Fibroblast of skin of scalp (primary cell): ENCODE measurements at places on chromosomes 1 and 21.

DNA sequence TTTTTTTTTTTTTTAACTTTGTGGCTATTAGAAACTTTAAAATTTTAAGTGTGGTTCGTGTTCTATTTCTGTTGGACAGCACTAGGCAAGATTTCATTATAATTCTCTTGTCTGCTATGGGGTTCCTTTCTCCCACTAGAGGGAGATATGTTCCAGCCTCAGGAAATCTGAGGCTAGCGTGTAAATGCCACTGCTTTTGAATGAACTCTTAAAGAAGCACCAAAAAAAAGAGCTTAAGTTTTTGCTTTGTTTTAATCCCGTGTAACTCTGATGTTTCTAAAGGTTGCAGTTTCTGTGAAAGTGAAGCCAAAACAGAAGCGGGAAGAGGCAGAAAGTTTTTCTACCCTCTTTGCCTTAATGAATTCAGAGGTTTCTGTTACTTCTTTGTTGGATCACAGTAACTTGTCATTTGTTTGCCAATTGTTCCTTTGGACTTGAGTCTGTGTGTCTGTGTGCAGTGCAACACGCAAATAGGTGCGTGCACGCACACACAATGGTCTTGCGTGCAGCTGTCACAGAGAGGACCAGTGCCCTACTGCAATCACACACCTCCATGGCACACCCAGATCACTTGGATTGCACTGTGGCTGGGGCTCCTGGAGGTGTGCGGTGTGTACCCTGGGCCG lies 32.3 kb downstream of the HHAT start:
- DNase-seq: peak; percentile 65

GRCh38 chr1:43312663-43313515 lies 12.1 kb downstream of the TIE1 start:
- no peak for DNase-seq

- DNase-seq: no peak
Observed at GRCh38 chr1:3630914-3631313, 6.1 kb downstream of the TPRG1L start.

DNA sequence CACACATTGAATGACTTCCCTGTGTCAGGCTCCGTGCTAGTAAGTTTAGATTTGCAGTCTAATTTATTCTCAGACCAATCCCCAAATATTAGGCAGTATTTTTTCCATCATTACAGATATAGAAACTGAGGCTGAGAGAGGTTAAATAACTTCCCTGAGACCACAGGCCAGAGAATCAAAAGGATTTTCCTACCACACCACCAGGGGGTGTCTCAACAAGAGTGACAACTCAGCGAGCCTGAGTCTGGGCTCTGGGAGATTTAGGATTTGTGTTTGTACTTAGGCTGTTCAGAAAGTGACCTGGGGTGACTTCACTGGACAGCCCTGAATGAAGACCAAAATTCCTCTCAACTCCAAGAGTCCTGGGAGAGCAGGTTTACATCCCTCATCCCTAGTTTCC lies 13.3 kb upstream of the LCE5A start:
- no peak for DNase-seq

- DNase-seq: no peak
Observed at GRCh38 chr1:93443454-93443853, 4.5 kb upstream of the FNBP1L start.

DNA sequence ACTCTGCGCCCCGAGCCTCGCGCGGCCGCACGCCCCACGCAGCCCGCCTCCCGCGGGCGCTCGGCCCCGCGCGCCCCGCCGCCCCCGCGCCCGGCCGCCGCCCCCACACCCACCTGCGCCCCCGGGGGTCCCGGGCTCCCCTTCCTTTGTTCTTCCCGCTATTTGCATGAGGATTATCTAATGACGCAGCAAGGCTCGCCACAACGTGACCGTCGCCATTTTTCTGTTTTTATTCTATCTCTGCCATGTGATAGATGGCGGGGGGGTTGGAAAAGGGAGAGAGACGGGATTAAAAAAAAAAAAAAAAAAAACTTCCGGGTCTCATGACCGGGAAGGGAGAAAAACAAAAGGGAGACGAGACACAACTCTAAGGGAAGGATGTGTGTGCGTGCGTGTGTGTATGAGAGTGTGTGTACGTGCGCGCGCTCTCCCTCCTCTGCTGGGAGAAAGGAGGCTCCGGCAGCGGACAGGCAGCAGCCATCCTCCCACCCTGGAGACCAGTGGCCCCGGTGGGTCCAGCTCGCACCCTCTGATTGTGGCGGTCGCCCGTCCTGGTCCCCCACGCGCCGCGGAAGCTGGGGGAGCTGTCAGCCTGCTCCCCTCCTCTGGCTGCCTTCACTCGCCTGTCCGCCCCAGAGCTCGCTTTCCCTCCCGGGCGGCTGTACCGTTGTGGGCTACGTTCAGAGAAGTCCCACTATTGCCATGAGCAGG lies 80.4 kb upstream of the AK4 start:
- peak; percentile 74 for DNase-seq

GRCh38 chr1:26388791-26389445 lies 16.4 kb upstream of the ZNF683 start:
- DNase-seq: no peak

GRCh38 chr1:26164036-26164860 lies 4.5 kb downstream of the C1orf232 start:
- DNase-seq: peak; percentile 34

DNA sequence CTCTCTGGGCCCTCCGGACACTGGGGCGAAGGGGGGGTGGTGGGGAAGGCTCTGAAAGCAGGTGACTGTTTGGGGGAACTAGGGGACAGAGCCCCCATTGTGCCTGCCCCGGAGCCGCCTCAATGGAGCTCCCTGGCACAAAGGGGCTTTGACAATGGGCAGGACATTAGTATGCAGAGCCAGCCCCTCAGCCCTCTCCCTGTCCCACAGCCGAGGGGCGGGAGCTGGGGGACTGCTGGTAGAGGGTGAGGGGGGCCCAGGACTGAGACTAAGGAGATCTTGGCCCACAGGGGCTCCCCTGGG lies 7.8 kb downstream of the KCNJ10 start:
- DNase-seq: no peak

- no peak for DNase-seq
Observed at GRCh38 chr1:178543290-178543607, 30.3 kb downstream of the TEX35 start.
